ENCODE measurements at places on chromosomes 12 and 14.
A peak's percentile ranks its signal among the peaks of the same experiment; 100 is the strongest.

DNA sequence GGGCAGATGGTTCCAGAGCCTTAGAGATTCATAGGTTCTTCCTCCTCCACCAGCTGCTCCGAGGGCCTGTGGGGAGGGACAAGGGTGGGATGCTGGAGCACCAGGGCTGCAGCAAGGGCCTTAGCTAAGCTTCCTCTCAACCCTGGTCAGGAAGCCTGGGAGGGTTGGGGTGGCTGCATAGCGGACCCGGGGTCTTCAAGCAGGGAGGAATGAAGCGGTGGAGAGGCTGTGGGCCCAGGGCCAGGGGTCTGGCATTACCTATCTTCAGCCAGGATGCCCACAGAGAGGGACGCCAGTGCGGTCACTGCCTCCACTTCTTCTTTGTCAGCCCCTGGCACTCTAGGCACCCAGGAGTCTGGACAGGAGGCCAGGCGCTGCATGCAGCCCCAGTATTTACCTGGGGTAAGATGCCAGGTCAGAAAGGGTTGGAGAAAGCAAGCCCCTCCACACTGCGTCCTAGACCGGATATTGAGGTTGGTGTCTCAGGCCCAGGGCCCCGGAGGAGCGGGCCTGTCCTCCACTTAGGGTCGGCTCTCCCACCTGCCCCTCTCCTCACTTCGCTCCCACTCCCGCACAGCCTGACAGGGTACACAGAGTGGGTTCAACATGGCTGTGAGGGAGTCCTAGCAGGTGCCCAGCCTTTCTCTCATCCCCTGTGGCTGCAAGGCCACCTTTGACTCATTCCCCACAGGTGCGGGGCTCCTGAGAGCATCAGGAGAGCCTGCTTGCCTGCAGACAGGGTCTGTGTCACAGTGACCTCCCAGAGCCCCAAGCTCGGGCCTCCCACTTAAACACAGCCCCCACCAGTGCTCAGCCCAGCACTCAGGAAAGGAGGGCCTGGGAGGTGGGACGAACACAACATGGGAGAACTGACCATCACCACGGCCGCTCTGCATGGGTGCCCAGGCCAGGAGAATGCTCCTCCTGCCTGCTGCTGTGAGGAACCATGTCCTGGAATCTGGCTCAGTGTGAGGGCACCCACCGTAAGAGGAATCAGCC is 11.1 kb downstream of the SLC48A1 start:
- no peak for DNase-seq

- DNase-seq = no peak
Measured at GRCh38 chr14:90281261-90281660, 24.9 kb downstream of the PSMC1 start.

DNA sequence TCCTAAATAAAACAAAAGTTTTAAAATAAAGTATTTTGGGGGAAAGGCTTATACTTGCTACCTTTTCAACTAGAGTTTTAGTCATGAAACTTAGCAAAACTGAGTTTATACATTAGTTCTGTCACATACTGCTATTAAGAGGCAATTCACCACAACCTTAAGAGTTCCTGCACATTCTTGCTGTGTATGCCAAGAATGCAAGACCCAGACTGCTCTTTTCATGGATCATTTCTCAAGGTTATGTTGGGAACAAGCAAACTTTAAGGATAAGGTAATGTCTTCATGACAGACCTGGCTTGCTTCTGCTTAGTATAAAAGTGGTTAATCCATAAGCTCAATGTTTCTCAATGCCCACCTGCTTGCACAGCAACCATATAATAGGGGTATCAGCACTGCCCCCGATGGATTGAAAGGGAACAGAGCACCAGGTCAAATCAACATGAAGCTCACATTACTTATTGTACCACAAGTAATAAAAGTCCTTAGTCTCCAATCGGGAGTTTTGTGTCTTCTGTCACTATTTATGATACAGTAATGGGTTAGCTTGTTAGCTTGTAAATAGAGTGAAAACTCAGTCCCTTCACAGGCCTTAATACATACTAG is 67.6 kb downstream of the KIF21A start:
- no peak for DNase-seq

GRCh38 chr12:51874486-51874885 is 13.4 kb upstream of the ANKRD33 start:
- DNase-seq = peak; percentile 1

- no peak for DNase-seq
Measured at GRCh38 chr12:51941011-51941581, 10.4 kb upstream of the ACVR1B start.

GRCh38 chr12:2267703-2268470 is 215.1 kb downstream of the CACNA1C start:
- no peak for DNase-seq

- no peak for DNase-seq
Measured at GRCh38 chr14:101118746-101119591, 215.4 kb upstream of the RTL1 start.

GRCh38 chr14:68978172-68978911 is 760 bp downstream of the ACTN1 start:
- DNase-seq = peak; percentile 13

- no peak for DNase-seq
Measured at GRCh38 chr12:1629338-1630132, 504 bp downstream of the WNT5B start.

GRCh38 chr14:77837926-77838325 is 38.0 kb downstream of the ADCK1 start:
- no peak for DNase-seq

DNA sequence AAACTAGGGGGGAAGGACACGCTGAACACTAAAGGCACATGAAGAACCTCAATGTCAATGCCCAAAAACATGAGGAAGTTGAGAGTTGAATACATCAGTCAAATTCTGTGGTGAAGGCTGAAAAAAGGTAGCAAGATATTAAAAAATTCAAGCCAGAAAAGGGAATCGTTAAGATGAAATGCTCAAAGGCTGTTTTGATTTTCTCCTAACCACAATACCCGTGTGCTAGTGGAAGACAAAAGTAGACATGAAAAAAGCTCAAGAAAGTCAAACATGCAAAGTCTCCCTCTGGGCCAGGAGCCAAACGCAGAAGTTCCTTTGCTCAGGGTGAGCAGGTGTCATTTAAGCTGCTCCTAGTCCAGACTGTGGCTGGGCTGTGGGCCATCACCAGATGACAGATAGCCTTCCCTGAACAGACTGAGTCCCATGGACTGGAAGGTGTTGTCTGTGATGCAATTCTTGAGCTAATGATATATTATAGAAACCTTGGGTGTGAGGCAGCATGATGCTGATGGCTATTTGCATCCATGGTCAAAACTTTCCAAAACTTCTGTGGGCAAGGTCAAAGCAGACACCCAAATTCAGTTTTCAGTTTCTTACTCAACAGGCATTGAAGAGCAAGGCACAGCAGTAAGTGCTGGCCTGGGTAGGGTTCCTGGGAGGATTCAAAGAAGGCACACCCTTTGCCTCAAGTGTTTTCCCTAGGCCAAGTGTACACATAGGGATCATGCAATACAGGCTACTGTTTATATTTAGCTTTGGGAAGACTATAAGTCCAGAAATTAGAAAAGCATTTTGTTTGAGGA is 81.6 kb downstream of the MYRFL start:
- no peak for DNase-seq

- DNase-seq = no peak
Measured at GRCh38 chr12:53055471-53056266, 5.8 kb downstream of the TNS2 start.

- DNase-seq = no peak
Measured at GRCh38 chr12:14471497-14471896, 96.2 kb downstream of the PLBD1 start.

GRCh38 chr12:121915841-121916321 is 2.5 kb upstream of the CFAP251 start:
- no peak for DNase-seq

- no peak for DNase-seq
Measured at GRCh38 chr12:63419154-63419553, 249.1 kb downstream of the DPY19L2 start.

DNA sequence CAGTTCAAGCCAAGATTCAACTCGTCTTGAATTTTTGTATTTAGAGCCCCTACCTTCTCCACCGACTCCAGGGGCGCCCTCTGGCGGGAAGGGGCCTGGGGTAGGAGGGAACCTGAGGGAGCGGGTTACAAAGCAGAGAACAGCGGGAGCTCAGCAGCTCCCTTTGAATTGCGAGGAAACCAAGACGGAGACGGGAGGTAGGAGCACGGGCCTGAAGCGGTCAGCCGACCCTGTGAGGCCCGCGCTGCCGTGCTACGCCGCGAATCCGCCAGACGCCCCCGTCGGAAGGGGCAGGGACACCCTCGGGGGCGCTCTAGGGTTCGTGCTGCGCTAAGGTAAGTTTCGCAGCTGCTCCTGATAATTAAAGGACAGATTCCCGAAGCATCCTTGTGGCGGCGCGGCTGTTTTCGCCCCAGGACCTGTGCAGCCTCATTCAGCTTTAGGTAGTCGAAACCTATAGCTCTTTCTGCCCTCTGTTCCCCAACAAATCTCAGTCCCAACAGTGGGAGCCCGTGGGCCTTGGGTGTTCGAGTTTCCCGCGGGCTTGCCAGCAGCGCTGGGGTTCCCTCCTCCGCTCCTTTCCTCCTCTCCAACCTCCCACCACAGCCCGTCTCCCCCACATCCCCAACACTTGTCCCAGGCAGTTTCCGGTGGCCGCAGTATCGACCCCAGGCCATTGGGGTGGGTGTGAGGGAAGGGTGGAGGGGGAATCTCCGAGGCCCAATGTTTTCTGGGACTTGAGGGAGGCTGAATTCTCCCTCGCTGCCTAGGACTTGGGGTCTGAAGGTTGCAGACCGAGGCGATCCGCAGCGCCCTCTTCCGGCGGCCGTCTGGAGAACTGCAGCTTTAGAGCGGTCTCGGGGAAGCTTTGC is 5.1 kb upstream of the NKX2-1 start:
- DNase-seq = no peak

- DNase-seq = no peak
Measured at GRCh38 chr12:12582895-12583303, 20.2 kb upstream of the DUSP16 start.

GRCh38 chr14:52988139-52988538 is 37.3 kb upstream of the FERMT2 start:
- no peak for DNase-seq

DNA sequence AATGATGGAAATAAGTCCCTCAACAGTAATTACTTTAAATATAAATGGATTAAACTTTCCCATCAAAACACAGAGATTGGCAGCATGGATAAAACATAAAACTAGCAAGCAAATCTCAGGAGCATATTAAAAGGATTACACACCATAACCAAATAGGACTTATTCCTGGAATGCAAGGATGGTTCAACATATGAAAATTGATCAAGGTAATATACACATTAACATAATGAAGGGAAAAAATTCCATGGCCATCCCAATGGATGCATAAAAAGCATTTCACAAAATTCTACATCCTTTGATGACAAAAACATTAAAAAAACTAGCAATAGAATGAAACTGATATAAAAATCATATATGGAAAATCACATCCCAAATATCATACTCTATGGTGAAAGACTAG is 13.6 kb downstream of the CACNA2D4 start:
- no peak for DNase-seq

DNA sequence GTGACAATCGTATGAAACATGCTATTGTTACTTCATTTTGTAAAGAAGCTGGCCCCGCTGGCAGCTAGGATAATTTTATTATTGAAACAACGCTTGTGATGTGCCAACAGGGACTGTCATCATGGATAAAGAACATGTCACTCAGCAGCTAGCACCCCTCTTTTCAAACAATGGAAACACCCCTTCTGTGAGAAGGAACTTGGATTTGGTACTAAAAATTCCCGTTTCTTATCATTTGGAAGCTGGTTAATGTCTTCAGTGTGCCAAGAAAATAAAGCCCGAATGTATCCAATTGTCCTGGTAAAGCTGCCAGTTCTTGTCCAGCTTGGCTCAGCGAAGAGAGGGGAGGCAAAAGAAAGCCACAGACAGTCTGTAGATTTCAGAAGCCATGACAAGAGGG is 186.6 kb downstream of the PHLDA1 start:
- DNase-seq = no peak

- no peak for DNase-seq
Measured at GRCh38 chr14:75361751-75362433, 65.9 kb upstream of the JDP2 start.

DNA sequence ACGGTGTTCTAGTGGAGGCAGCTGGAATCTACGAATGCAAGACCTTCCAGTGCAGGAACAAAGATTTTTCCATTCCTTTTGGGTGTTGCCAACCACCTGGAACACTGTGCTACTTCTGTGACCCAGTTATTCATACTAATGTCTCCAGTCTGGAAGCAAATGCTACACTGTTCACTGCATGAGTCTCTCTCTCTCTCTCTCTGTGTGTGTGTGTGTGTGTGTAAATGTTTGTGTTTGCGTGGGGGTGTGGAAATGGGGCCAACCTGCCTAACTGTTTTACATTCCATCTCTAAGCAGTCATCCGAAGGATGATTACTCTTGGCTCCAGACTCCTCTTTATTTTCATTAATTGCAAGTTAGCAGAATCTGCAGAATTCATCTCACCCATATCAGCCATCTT is 29.9 kb upstream of the YBX3 start:
- no peak for DNase-seq

DNA sequence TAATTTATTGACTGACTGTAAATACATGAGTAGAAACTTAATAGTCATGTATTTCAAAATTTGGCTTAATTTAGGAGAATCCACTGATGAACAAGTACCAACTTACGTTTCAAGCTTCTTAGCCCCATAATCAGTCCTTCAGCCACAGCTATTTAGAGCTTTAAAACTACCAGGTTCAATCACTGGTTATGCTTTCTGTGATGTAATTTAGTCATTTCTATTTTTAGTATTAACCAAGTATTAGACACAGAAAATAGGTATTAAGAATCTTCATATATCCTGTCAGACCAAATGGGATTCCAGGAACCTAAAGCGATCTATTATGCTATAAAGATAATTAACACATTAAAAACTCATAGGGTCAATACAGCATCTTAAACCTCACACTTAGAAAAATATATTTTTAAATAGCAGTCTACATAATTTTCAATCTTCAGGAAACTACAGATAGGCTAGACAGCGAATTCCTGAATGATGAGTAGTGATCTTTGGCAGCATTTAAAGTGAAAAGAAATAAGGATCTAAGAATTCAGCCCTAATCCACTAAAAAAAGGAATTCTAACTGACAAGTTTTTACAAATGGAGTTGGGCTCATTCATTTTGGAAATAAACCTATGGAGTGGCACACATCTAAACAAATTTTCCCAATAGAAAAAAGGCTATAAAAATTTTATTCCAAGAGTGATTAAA is 51.5 kb downstream of the ZC3H14 start:
- no peak for DNase-seq

- no peak for DNase-seq
Measured at GRCh38 chr12:115204957-115205754, 521.2 kb upstream of the TBX3 start.

DNA sequence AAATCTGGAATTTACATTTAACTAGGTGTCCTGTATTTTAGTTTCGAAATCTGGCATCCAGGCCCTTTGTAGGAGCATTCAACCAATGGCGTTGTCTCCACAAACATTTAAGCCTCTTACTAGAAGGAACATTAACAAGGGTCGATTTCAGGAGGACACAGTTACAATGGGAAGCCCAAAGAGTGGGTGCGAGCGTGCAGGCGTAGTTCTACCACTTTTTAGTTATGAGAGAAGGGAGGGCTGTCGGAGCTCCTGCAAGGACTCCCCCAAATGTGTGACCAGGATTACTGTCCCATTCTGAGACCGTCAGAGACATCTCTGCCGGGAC is 365 bp upstream of the ABHD4 start:
- DNase-seq = no peak

- DNase-seq = no peak
Measured at GRCh38 chr12:109192358-109192757, 76.0 kb downstream of the ACACB start.

GRCh38 chr12:14396071-14396470 is 30.6 kb downstream of the ATF7IP start:
- peak; percentile 63 for DNase-seq
